HuH-7.5 (cell line): ENCODE measurements at places on chromosomes 1 and 21.

GRCh38 chr1:115501476-115501875 is 140.3 kb upstream of the VANGL1 start:
- DNase-seq, result no peak

DNA sequence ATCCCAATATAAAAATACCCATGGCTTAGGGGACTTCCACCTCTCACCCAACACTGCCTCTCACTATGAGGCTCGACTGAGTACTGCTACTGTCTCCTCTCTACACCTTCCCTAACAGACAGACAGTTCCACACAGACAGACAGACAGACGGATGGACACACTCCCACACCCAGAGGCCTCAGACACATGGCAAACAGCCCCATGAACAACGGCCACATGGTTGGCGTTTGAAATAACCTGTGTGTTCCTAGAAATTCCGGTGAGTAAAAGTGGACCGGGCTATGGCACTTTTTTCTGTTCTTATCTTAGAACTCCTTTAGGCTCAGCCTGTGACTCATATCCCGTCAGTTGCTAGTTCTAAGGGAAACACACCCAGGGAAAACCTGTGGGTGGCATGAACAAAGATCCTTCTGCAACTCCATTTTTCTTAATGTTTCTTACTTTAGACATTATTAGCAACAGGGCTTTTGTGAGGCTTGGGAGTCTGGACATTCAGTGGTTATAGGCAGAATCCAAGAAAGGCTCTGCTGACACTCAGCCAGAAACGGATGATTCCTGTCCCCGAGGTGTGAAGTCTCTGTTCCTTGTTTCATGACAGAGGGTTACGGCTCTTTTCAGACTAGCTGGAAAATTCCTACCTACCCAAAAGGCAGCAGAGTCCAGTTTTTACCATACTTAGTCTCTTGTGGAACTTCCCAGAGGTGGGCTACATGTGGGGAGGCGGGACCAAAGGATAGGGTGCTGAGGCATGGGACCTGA is 90.5 kb upstream of the TLR5 start:
- DNase-seq, result no peak

DNA sequence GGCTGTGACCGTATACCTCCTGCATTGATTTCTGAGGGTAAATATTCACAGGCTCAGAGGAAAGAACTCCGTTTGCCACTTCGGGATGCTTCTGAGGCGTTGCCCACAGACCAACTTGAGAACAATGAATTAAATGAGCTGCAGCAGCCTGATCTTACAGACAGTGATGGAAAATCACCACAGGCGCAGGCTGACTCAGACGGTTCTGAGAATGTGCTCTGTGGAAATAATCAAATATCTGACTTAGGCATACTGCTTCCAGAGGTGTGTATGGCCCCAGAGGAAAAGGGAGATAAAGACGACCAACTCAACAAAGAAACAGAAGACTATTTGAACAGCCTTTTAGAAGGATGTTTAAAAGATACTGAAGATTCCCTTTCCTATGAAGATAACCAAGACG is 76.7 kb upstream of the SCCPDH start:
- no peak for DNase-seq

- DNase-seq, result no peak
Measured at GRCh38 chr21:37536616-37537278, 170.2 kb downstream of the DYRK1A start.

- DNase-seq, result peak; percentile 35
Measured at GRCh38 chr1:154749078-154749760, 120.9 kb downstream of the KCNN3 start.

DNA sequence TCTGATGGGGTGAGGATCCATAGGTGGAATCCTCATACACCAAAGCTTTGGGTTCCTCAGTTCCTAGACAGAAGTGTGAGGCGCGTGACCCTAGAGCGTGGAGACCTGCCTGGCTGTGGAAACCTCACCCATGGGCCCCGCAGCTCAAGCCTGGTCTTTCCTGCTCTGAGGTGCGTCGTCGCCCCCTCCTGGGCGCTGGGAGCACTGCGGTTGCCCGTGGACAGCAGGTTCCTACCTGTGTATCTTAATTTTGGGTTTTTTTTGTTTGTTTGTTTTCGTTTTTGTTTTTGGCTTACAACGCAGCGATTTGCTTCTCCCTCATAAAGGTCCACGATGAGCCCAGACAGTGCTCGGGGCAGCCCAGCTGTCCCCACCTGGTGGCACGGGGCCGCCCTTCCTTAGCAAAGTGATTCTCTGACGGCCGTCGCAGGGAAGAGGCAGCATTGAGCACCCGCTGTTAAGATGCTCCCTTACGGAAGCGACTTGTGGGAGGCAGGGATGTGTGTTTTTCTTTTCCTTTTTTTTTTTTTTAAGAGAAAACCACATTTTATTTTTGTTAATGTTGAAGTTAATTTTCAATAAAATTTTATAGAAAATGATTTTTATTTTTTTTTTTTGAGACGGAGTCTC is 36.5 kb upstream of the TRAPPC10 start:
- DNase-seq, result peak; percentile 83

DNA sequence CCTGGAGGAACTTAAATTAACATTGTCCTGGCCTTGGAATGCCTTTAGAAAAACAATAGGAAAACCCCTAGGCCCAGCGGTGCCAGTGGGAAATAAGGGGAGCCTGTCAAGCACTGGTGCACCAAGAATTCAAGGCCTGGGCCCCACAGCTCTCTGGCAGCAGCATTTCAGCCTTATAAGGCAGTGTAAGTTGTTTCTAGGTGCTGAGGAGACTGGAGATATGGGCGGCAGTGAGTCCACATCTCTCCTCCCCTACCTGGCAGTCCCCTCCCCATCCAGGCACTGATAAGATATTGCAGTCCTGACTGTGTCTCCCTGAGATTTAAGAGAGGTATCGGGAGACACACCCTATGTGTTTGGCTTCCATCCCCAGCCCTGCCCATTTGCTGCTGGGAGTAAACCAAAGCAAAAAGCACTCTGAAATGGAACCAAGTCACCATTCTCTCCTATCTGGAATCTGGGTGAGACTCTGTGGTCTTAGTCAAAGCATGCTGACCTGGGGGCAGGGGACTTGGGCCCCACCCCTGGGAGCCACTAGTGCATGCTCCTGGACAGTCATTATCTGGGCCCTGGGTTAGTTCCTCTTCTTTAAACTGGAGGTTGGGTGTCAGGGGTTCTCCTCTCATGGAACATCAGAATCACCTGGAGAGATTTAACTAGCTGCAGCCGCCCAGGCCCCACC is 30.5 kb downstream of the DEGS1 start:
- no peak for DNase-seq

- peak; percentile 14 for DNase-seq
Measured at GRCh38 chr21:45972716-45973474, 8.7 kb upstream of the COL6A1 start.

DNA sequence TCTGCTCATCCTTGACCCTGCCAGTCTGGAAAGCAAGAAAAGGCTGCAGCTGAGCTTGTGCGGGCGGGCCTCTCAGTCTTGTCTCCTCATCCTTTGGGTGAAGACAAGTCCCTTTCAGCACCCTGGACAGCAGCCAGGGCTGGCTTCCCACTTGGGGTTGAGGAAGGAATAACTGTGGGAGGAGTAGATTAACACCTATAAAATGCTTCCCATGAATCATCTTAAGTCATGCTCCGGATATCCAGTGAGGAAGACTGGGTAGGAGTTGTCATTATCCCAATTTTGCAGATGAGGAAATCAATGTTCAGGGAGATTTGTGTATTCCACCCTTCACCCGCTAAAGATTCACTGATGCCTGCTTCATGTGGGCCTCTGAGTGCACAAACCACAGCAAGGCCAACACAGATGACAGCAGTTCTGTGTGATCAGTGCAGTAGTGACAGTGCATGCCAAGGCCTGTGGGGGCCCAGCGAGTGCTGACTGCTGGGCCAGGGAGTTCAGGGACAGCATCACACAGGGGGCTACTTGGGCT is 20.1 kb upstream of the COL16A1 start:
- peak; percentile 71 for DNase-seq

GRCh38 chr1:64171797-64172281 is 31.6 kb upstream of the UBE2U start:
- no peak for DNase-seq

DNA sequence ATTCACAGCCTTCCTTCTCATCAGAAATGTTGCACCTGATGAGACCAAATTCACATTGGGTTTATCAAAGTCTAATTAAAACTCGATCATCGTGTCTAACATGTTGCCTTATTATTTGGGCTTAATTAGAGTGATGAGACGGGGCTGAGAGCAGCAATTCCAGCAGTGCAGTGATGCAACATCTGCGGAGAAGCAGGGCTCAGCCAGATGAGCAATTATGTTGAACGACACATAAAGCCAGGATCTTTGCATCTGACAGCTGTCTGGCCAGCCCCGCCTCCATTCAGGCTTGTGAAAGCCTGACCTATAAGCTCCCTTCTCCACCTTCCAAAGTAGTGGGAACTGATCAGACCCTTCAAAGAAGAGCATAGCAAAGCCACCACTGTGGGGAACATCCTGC is 109.8 kb downstream of the C1orf94 start:
- no peak for DNase-seq

GRCh38 chr1:13801232-13801631 is 101.2 kb downstream of the PRDM2 start:
- no peak for DNase-seq

DNA sequence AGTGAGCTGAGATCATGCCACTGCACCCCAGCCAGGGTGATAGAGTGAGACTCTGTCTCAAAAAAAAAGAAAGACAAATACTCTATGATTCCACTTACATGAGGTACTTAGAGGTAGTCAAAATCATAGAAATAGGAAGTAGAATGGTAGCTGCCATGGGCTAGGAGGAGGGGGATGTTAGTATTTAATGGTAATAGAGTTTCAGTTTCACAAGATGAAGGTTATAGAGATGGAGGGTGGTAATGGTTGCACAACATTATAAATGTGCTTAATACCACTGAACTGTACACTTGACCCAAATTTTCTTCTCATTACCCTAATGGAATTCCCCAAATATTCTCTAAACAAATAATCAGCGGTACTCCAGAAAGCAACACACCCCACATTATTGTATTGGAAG is 12.8 kb downstream of the EIF2B3 start:
- DNase-seq, result no peak

DNA sequence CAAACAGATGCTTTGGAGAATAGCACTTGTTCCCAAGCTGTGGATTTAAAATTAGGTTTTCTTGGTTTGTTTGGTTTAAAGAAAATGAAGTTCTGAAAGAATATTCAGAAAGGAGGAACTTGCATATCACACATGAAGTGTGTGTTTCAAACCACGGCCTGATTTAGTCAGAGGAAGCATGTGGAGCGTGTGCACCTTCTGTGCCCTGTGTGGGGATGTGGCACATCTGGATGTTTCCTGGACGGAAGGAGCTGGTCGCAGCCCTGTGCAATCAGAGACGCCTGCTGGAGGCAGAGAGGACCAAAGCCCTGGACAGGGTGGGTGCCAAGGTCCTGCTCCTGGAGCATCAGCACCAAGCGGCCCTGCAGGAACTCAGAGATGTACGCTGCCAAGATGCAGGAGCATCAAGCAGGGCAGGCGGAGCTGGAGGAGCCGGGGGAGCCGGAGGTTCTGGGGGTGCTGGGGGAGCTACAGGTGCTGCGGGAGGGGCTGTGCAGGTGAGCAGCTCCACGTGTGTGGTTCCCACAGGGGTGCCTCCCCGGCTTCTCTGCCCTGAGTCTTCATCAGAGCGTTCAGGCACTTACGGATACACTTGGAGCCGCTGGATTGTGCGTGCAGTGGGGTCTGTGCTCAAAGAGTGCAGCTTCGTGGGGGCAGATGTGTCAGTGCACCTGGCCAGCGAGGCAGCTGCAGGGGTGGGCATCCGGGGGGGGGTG is 45.7 kb downstream of the PCNT start:
- DNase-seq, result no peak

GRCh38 chr1:236865818-236866155 is 70.7 kb downstream of the MTR start:
- DNase-seq, result no peak

GRCh38 chr1:202710070-202711045 is at the start of gene SYT2:
Gene SYT2 (minus strand): TSS chr1:202710454. CDS start chr1:202605772, 104,682 bp downstream.
- DNase-seq, result peak; percentile 52

- DNase-seq, result peak; percentile 72
Measured at GRCh38 chr1:212455803-212456528, 23.2 kb downstream of the NENF start.

GRCh38 chr1:14561014-14561693 is 37.3 kb upstream of the KAZN start:
- DNase-seq, result no peak

DNA sequence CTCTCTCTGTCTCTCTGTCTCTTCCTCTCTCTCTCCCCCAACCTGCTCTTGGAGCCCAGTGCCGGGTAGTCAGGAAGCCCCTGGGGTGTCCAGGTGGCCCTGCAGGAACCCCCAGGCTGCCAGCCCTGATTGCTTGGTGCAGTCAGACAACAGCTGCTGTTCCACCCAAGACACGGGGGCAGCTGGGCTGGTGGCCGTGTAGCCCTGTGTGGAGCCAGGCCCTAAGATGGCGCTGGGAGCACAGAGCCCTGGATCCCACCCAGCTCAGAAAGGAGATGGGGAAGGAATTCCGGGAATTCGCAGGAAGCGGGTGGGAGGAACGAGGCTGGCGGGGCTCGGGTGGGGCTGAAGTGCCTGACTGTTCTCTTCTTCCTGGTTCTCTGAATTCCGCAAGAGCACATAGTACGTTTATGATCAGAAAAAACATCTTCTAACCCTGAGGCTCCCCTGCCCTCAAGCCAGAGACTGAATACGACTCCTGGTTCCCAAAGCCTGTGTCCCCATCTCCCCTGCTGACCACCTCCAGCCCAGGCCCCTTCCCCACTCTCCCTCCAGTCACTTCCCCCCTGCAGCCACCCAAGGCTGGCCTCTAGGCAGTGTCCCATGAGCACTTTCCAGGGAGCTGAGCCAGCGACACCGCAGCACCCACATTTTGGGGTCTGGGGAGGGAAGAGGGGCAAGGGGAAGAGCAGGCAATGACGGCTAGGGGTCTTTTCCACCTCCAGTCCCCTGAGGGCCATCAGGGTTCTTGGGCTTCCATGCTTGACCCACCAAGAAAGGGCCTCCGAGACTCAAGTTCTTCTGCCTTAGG is 55.0 kb downstream of the WNT9A start:
- no peak for DNase-seq

DNA sequence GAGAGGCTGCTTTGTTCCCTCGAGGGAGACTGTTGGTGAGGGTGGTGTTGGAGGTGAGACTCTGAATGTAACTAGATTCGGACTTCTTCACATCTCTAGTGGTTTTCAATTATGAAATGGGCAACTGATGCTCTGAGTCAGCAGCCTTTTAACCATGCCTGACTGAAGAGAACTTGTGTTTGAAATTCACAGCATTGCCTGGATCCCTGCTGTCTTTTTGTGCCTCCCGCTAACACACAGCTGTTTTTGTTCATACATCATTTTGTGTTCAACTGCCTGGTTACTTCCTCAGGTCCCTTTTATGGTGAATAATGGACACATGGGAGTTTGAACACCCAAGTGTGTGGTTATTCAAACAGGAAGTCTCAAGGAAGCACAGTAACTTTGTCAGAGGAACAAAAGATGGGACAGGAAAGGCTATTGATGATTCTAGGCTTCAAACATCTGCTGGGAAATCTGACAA is 16.8 kb downstream of the LAMC1 start:
- no peak for DNase-seq
